ENCODE measurements at places on chromosomes 4 and X.

DNA sequence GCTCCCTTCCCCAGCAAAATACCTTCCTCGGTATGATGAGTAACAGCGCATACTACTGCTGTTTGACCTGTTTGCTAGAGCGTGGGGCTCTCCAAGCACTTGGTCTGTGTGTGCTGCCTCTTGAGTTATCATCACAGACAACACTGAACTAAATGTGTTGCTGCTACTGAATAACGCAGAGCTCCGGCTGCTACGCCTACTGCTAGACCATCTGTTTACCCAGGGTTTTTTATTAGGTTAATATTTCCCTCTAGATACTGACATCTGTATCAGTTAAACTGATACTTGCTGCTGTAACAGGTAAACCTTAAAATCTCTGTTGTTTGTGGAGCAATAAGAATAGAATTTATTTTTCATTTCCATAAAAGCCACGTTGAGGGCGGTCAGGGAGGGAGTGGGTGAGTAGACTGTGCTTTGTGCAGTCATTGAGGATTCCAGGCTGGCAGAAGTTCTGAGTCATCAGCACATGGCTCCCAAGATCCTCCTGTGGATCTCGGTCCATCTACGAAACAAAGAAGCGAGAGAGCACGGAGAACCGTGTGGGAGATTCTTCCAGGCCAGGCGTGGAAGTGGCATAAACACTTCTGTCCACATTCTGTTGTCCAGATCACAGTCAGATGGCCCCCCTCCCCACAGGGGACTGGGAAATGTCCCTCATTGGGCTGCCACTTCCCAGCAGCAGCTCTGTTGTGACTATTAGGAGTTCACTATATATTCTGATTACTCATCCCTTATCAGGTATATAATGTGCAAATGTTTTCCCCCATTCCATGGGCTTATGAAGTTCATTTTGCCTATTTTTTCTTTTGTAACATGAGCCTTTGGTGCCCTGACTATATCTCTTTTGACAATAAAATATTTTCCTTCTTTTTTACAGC, 14.1 kb downstream of the GRK4 start:
- DNase-seq = no peak

- no peak for DNase-seq
These were observed 11.5 kb downstream of the RASGEF1B start for GRCh38 chr4:81460191-81460701.

DNA sequence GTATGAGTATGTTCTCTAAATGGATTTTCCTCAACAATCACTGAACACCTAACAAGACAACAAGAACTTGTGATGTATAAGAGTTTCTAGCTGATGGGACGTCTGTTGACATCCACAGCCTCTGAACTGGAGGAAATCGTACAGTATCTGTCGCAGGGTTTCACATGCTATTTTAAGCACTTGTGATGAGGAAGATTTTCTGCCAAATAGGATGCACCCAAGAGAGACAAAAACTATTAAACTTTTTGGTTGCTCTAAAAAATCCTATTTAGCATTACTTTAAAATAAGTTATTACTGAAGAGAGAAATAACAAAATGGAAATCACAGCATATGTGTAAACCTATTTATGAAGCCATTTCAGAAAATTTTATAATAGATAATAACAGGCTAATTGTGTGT, 356.1 kb upstream of the SLC7A11 start:
- no peak for DNase-seq

DNA sequence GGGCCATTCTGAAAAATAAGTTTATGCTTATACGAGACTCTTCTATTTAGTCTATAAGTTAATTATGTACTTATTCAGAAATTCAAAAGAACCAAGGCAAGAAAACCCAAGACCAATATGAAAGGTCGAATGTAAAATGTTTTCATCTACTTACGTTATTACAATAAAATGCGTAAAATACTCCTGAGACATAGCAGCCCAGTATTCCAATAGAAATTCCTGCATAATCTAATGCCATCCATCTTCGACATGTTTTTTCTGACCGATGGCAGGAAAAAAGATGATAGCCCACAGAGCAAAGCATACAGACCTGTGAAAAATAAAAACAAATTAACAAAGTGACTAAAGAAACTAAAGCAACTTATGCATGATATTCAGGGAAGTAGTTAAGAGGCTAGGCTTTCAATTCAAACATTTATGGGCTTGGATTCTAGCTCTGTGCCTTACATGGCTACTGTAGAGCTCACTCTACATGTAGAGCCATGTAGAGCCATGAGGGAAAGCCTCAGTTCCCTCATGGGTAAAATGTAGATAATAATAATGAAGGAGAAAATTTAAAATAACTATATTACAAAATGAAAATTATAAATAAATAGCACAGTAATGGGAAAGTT, 9.1 kb downstream of the PAQR3 start:
- DNase-seq = no peak

DNA sequence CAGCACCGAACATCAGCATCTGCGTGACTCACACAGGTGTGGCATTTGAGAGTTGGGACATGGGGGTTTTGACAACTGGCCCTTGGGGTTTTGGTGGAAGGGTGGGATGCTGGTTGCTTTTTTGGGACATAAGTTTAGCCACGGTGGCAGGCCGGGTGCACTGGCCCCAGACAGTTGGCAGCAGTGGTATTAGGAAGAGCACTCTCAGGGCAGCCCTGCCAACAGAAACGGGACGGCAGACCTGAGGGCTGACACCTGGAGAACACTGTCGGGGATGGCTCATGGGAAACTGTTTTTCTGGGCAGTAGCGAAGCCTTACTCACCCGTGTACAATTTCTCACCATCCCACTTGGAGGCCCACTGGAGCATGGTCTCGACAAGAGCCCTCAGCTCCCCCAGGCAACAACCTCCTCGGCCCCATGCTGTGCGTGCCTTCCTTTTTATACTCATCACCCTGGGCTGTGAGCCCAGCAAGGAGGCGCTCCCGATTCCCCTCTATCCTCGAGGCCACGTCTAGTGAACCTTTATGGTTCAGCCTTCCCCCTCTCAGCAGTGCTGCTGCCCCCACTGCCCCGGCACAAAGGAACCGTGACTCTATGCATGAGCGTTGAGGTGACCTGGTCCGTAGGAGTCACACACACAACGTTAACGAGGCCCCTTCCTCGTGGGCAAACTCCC, 30.6 kb downstream of the WDR1 start:
- DNase-seq = no peak

DNA sequence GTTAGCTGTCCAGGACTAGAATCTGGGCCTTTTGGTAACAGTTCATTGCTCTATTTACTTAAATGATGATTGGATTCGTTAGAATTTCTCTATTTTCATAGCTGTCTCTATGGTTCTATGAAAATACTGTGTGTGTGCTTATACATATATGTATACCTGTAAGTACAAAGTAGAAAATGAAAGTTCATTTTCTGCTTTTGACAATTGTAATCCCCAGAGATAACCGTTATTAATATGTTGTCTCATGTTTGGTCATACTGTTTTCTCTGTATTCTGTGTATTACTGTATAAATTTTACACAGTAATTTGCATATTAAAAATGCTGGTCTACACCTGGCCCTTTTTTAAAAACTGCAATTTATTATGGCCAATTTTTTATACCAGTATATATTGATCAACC, 55.4 kb downstream of the CLCN3 start:
- no peak for DNase-seq

DNA sequence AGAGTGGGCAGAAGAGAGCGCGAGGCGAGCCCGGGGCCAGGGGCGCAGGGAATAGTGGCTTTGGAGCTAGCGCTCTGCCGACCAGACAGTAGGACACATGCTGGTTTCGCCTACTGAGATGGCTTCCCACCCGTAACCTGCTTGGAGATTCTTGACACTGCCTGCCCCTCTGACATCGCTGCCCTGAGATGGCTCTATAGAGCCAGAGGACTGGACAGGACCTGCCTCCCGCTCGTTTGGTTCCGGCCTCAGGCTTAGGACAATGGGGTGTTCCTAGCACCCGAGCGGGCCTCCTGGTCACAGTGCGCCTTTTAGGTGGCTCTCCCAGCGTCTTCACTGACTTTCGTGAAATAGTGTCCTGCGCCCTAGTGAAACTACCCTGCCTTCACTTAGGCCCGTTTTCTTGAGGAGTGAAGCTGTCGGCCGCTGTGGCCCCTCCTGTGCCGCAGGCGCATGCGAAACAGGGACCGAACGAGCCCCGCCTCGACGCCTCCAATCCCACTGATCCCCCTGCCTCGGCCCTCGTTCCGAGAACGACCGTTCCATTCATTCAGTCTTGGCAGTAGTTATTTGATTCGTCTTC, 608 bp downstream of the TAF1 start:
- DNase-seq = peak; percentile 23

DNA sequence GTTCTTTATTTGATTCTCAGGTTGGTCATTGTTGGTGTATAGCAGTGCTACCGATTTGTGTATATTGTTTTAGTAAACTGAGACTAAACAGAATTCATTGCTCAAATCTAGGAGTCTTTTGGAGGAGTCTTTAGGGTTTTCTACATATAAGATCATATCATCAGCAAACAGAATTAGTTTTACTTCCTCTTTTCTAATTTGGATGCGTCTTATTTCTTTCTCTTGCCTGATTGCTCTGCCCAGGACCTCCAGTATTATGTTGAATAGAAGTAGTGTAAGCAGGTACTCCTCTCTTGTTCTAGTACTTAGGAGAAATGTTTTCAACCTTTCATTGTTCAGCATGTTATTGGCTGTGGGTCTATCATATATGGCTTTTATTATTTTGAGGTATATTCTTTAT, 92.6 kb downstream of the IQCM start:
- no peak for DNase-seq

DNA sequence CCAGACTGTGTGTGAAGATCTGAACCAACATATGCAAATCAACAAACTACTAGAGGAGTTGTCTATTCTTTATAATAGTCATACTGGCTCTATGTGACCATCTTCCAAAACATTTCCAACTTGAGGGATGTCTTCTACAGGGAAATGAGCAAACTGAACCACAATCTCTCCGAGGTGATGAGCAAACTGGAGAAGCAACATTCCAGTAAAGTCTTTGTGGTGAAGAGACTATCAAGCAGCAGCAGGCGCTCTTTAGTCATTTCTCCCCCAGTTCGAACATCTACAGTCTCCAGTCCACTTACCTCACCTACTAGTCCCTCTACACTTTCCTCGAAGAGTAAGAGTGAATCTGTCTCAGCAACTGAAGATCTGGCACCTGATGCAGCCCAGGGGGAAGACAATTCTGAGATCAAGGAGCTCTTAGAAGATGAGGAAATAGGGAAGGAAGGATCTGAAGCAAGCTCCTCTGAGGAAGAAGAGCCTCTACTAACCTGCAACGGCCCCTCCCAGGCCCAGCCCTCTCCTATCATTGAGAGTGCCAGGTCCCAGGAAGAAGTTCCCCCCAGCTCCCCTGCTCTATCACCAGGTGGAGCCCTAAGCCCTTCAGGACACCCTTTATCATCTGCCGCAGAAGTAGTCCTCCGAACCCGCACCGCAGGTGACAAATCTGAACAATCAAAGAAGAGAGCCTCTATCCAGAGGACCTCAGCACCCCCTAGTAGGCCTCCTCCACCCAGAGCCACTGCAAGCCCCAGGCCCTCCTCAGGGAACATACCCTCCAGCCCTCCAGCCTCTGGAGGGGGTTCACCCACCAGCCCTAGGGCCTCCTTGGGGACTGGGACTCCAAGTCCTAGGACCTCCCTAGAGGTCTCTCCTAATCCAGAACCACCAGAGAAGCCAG, 98.1 kb downstream of the HNRNPD start:
- DNase-seq = no peak

DNA sequence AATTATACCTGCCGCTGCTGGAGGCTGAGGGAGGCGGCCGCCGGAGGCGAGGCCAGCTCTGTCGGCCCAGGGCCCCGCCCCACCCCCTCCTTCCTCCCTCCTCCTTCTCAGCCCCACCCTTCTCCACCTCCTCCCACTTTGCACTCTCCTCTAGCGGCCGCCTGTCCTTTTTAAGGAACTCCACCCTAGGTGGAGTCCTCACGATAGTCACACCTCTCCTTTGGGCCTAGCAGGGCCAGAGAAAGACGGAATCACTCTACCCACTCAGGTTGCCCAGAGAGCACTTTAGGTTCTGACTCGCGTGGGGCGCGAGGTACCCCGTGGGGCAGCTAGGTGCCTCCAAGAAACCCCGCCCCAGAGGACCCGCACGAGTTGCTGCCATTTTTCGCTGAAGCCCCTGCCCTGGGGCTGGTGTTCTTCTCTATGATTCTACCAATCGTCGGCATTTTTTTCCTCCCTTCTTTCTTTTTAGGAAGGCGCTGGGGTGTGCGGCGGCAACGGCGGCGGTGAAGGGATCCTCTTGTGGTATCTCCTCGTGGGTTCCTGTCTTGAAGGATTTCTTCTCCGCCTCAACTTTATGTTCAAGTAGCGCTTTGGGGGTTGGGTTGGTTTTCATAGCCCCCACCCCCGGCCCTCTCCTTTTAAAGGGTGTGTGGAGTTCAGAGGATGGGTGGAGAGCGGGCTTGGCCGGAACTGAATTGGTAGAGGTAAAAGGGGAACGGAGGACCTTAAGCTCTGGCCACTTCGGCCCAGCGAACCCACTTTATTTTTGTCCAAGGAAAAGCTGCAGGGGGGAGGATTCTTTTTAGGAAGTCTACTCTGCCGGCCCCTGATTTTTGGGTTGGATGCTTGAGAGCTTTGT, at the start of gene KLF8:
Gene KLF8 (plus strand): TSS at position 136 of the 862 bp plus-strand sequence. CDS start 979 bp downstream, outside the sequence.
- DNase-seq = peak; percentile 5

GRCh38 chr4:95204267-95204844, 344.4 kb downstream of the UNC5C start:
- DNase-seq = no peak

GRCh38 chr4:151169223-151169622, 69.8 kb downstream of the RPS3A start:
- DNase-seq = peak; percentile 40

DNA sequence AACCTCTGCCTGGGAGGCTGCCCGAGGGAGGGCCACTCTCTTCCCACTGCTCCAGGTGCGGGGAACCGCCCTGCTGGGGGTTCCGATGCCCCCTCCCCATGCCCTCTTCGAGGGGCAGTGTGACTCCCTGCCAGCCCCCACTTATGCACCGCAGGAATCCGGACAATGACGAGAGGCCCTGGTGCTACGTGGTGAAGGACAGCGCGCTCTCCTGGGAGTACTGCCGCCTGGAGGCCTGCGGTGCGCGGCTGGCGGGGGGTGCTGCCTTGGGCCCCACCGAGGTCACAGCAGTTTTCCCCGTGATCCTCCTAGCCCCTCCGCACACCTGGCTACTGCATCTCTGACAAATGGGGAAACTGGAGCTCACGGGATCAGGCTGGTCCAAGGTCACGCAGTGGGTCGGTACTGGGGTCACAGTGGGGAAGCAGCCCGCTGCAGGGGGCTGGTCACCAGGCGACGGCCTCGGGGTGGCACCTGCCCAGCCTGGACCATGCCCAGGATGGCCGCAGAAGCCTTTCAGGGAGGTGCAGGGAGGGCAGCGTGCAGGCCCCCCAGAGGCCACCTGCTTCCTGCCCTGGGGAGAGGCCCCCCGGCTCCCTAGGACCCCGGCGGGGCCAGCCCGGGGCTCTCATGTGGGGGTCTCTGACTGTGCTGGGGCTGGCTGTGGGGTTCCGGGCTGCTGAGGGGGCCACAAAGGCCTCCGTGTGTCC, 3.5 kb downstream of the HGFAC start:
- DNase-seq = no peak

- no peak for DNase-seq
These were observed 17.5 kb upstream of the UGDH start for GRCh38 chr4:39544580-39545315.
